PC-9 (cell line): ENCODE measurements at places on chromosomes 1 and 21.

- DNase-seq: no peak
Measured at GRCh38 chr1:221739018-221739676, 2.7 kb downstream of the DUSP10 start.

DNA sequence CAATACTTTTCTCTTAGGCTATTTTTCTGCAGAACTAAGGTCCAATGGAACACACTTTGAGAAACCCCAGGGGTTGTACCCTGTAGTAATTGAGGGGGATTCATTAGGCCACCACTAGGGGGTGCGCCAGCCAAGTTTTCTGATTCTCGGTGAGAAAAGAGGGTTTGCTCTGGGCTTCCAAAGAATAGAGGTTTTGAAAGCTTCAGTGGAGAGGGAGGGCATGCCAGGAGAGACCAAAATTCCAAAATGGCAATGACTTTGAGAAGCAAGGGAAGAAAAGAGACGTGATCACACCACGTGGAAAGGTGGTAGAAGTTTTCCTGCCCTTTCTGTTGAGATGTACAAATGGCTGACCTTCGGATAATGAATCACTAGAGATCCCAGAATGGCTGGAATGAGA, 323.3 kb downstream of the RPS6KC1 start:
- peak; percentile 37 for DNase-seq

DNA sequence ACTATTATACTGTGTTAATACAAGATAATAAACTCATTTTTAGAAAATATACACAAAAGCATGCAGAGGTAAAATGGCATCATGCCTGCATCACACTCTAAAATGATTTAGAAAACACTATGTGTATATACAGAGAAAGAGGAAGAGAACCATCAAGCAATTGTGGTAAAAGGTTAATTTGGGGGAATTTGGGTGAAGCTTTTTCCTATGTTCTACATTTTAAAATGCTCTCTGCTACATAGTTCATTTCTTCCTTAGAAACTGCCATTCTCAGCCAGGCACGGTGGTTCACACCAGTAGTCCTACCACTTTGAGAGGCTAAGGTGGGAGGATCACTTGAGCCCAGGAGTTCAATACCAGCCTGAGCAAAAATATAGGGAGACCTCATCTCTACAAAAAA, 44.1 kb downstream of the GON4L start:
- DNase-seq: no peak

DNA sequence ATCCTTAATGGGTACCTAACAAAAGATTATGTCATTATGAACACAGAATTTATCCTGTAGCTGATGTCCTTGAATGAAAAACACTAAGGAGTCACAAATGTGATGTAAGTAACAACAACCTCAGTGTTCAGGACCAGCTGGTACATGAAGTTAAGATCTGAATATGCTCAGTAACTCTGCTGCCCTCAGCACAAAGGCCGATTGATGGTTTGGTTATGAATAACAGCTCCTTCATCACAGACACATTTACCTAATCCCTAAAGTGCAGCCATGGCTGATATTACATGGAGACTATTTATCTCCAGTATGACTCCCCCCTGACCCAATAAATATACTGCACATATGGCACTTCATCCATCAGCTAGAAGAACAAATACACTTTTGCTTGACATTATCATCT, 75.2 kb downstream of the PLPPR5 start:
- DNase-seq: no peak

- peak; percentile 53 for DNase-seq
Measured at GRCh38 chr1:112673592-112674439, 643 bp upstream of the MOV10 start.

DNA sequence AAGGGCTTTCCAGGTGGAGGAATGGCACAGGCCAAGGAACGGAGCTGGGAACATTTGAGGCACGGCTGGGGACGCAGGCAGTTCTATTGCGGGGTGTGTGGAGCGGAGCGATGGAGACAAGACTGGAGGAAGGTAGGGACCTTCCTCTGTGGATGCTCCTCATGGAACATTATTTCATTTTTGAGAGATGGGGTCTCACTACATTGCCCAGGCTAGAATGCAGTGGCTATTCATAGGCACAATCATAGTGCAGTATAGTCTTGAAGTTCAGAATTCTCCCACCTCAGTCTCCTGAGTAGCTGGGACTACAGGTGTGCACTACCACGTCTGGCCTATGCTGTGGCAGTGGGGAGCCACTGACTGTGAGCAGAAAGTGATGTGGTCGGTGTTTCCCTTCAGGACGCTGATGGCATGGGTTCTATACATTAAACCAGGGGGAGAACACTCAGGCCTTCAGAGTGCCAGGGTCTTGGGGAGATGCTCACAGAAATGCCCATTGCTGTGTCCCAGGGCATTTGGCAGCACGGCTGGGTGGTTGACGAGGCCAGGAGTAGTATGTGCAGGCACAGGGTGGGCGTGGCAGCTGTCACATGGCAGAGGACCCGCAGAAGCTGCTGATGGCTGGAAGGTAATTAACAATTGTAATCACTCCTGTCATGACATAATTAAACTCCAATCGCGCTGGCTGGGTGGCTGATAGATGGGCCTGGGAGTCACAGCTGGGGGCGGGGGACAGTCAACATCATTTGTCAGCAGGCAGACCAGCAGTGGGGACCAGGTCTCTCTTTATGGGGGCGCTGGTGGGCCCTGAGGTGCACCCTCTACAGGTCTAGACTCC, 40.8 kb upstream of the ACOT11 start:
- DNase-seq: no peak

GRCh38 chr1:101741910-101742309, 254.8 kb downstream of the OLFM3 start:
- DNase-seq: no peak

DNA sequence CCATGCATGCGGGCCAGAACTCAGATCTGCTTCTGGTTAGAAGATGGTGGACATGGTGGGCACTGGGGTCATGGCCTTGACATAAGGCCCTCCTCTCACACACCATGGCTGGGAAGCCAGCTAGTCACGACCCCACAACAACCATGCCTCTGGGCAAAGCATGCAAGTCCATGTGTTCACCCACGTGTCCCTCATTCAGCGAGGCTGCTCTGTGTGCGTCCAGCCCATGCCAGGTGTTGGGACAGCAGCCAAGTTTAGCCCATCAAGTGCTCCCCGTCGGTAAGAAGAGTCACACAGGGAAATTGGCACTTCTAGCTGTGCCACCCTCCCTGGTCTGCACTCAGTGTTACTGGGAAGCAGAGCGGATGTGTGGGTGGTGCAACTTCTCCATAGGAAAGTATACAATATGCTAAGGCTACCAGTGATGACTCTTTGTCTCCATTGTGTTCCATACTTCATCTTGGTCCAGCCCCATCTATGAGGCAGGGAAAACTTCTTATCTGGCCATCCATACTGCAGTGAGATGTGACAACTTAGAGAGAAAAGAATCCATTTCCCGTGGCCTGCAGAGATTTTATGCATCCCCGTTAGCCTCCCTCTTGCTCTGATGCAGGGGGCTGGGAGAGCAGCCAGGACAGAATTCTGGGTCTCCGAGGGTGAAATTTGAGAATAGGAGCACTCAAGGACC, 198.0 kb downstream of the GRIK3 start:
- no peak for DNase-seq

GRCh38 chr1:20949871-20950590, 162.9 kb upstream of the HP1BP3 start:
- DNase-seq: no peak

DNA sequence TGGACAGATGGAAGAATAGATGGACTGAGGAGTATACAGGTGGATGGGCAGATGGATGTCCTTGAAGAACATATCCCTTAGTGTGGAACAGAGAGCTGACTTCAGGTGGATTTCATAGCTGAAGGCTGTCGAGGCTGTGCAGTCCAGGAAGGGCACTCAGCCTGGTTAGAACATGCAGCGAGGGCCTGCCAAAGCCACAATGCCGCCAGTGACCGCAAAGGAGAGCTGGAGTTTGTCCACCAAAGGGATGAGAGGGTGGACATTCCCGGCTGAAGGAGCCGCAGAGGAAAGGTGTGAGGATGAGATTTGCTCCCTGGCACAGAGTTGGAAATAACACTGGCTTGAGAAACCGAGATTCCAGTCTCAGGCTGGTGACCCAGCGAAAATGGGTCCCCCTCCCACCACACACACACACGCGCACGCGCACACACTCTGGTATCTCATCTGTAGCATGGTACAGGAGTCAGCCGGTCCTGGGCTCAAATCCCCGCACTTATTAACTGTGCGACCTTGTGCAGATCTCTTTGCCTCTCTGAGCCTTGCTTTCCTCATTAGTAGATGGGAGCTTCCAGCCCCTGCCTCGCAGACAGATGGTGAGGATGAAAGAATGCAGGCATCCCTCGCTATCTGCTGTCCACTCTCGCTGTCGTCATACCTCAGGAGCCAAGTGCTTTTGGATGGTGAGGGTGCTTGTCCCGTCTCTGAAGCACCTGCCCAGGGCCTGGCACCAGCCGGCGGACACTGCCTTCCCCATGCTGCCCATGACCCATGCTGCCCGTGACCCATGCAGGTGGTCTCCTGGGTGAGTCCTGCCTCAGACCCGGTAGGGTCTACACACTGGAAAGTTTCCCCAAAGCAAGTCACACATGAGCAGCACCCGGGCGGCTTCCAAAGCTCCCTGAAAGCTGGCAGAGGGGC, 26.8 kb upstream of the EFHD2 start:
- no peak for DNase-seq

GRCh38 chr1:215636258-215636965, 69.3 kb downstream of the KCTD3 start:
- no peak for DNase-seq

DNA sequence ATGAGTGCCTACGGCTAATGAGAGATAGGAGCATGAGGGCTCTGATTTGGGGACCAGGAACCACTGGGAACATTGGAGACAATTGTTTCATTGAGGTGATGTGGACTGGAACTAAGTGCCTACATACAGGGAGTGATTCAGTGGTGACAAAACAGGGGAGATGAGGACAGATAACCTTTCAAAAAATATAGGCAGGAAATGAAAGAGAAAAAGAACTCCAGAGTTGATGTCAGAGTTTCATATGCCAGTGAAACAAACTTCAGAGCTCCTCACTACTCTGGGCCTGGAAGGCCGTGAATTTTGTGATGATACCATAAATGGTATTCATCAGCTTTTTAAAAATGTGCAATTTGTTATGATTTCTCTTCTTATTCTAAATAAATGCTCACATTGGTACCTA, 39.3 kb downstream of the FASLG start:
- no peak for DNase-seq

- DNase-seq: no peak
Measured at GRCh38 chr1:81305997-81306452, 494.7 kb upstream of the ADGRL2 start.

GRCh38 chr1:222546548-222547259, 1.2 kb downstream of the HHIPL2 start:
- DNase-seq: peak; percentile 68

GRCh38 chr1:203930342-203930741, 68.9 kb downstream of the SNRPE start:
- no peak for DNase-seq

DNA sequence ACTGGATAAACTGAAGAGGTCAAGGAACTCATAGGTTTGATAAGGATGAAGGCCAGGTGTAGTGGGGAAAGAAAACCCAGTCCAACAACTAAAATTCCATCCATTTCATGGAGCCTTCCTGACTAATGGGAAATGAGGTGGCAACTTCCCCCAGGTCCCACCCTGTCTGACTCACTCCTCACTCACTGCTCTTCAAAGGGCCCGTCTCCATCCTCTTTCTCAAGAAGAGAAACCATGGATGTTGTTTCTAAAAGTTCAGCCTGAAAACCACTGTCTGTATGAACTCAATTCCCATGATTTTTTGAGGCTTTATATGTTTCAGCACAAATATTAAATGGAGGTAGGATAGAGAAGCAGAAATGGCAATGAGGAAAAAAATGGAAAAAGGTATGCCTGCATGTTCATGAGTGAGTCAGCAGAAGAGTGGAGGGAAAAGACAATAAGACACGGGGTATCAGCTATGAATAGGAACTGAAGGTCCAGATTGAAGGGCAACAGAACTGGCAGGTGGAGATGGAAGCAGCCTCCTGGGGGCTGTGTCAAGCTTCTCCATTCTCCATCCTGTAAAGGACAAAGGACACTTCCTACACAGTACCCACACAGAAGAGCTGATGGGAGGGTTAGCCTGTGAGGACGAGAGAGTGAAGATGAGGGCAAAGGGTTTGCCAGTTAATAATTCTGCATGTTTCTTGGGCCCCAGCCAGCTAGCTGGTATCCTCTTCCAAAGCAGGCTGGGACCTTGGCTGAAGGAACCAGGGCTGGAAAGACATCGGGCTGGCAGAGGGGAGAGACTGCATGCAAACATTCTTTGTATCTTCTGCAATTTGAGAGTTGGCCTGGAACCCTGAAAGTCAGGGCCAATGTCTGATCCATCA, 5.5 kb upstream of the ELOVL1 start:
- DNase-seq: peak; percentile 88
